Substantia nigra (tissue), 51 donors: ENCODE measurements at places on chromosomes 7 and 10.

DNA sequence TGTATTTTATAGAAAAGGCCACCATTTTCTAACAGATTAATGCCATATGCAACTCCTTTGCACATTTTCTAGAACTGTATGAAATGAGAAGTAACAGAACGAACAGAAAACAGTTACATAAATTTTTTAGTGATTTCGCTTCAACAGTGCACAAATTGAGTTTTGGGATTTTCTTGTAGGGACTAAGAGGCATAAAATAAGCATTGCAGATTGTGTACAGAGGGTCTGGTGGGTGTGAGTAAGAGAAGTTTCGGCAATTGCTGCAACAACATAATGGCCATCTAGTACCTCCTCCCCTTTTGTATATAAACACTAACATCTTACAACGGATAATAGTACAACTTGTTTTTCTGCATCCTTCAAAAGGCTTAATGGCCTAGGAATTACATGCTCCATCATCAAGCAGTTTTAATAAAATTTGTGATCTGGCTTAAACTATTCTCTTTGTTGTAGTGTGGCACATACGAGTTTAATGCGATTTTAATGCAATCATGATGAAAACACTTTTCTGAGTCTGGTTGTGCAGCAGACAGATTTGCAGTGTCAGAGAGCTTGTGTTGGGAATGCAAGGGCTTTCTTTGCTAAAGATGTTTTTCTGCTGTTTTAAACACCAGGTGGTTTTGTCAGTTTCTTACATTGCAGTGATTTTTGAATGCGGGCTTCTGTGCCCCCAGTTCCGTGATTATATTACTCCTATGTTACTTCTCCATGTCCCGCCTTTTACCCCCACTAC, 2.9 kb downstream of the GLCCI1 start:
- DNase-seq = no peak

DNA sequence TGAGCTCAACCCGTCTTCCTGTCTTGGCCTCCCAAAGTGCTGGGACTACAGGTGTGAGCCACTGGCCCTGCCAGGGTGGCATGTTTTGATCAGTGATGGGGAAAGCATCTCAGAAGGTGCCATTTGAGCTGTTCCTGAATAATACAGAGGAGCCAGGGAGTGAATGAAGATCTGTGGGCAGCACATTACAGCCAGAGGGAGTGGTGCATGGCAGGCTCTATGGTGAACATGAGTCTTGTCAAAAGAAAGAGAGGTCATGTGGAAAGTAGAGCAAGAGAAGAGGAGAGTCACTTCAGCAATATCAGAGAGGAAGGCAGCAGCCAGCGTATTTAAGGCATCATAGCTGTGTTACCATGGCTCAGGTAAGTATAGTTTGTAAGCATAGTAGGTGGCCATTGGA, 275.7 kb upstream of the LRGUK start:
- DNase-seq = no peak

- no peak for DNase-seq
Measured at GRCh38 chr10:62081341-62082270, 180.1 kb downstream of the ARID5B start.

GRCh38 chr7:16656141-16656540, 10.2 kb downstream of the BZW2 start:
- no peak for DNase-seq

GRCh38 chr10:128297709-128298378, 171.6 kb upstream of the MKI67 start:
- DNase-seq = no peak

DNA sequence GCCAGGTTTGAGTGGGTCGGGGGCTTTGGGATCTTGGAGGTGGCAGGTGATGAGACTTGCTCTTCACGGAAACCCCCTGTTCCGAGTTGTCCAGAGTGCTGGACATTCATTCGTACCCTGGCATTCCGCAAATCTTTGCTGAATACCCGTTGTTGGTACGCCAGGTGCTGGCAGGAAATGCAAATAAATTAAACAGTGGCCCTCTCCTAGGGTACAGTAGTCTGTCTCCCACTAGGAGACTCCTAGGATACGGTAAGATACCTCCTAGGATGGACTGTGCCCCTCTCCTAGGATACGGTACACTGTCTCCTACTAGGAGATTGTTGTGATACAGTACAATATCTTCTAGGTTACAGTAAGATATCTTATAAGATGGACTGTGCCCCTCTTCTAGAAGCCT, 544 bp downstream of the SEC23IP start:
- no peak for DNase-seq

- DNase-seq = no peak
Measured at GRCh38 chr10:32959006-32959920, 1.2 kb upstream of the ITGB1 start.

DNA sequence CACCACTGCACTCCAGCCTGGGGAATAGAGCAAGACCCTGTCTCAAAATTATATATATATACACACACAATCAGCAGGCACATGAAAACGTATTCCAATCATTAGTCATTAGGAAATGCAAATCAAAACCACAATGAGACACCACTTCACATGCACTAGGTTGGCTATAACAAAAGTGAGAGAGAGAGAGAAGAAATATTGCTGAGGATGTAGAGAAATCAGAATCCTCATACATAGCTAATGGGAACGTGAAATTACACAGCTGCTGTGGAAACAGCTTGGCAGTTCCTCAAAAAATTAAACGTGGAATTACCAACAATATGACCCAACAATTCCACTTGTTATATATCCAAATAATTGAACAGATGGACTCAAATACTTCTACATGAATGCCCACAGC, 43.3 kb upstream of the CNNM1 start:
- DNase-seq = no peak

DNA sequence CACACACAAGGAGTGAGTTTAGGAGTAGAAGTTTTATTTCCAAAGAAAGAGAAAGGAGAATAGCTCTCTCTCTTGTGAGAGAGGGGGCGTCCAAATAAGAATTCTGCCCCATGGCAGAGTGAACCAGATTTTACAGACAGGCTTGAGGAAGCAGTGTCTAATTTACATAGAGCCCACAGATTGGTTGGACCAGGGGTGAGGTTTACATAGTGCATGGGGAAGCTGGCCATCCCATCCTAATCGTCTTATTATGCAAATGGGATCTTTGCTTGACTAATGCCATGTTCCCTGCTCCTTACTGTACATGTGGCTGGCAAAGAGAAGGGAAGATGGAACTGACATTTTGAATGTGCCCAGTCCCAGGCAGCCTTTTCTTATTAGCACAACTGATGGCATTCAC, 60.0 kb upstream of the ACSM6 start:
- no peak for DNase-seq

DNA sequence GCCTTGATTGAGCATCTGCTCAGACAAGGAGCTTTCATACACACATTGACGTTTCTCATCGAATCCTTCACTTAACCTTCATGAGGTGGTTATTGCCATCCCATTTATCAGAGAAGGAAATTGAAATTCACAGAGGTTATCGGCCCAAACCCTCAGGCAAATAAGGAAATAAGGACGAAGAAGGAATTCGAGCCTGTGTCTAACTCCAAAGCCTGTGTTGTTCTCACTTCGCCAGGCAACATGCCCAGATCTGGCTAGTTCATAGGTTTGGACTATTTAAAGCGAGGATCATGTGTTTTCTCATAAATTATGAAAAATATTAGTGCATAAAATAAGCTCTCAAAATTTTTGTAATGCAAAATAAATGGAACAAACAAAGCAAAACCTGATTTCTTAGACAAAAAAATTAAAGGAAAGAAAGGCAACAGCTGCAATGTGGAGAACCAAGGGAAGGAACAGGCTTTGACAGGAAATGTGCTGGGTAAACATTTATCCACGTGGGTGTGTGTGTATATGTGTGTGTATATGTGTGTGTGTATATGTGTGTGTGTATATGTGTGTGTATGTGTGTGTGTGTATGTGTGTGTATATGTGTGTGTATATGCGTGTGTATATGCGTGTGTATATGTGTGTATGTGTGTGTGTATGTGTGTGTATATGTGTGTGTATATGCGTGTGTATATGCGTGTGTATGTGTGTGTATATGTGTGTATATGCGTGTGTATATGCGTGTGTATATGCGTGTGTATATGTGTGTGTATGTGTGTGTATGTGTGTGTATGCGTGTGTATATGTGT, 4.8 kb downstream of the UCN3 start:
- DNase-seq = no peak

- no peak for DNase-seq
Measured at GRCh38 chr7:142587578-142588191, 161.6 kb upstream of the PRSS1 start.

- no peak for DNase-seq
Measured at GRCh38 chr7:155191901-155192478, 105.7 kb upstream of the INSIG1 start.

- no peak for DNase-seq
Measured at GRCh38 chr7:73903321-73904218, 42.6 kb downstream of the TMEM270 start.

GRCh38 chr7:65251851-65252620, 121.6 kb upstream of the ZNF92 start:
- peak; percentile 76 for DNase-seq

- DNase-seq = no peak
Measured at GRCh38 chr7:108308903-108309302, 147.3 kb downstream of the NRCAM start.

DNA sequence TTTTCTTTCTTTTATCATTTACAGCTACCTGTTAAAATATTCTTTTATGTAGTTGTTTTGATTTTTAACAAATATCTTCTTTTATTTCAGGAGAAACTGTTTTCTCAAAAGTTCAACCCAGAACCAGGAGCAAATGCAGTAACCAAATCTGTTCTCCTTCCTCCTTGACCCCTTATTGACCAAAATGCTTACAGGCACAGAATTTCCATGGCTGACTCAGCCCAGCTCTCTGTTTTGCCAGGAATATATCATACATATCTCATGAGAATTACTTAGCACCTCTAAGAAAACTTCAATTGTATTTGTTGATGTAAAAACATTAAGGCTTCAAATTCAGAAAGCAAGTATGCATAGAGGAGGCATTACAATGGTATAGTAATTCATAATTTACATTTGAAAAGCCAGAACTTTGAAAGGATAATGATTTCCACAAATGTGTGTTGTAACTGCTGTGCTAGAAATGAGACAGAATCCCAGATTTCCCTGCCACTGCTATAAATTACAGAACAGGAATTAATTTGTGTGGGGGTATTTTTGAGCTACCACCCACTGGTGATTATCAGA, 2.2 kb downstream of the GSAP start:
- DNase-seq = no peak

DNA sequence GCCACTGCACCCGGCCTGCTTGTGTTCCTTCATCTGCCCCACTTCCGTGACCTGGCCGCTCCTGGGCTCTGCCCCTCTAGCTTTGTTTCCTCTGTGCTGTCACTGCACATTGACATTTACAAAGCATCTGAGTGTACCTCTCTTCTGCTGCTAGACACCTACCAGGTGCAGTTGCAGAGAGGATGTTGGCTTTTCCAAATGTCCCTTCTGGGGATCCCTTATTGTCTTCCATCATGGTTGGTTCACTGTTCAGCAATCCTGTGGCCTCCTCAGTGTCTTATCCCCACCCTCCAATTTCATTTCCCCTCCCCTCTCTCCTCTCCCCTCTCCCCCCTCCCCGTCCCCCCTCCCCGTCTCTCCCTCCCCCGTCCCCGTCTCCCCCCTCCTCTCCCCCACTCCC, 13.8 kb downstream of the VWA2 start:
- DNase-seq = no peak

- no peak for DNase-seq
Measured at GRCh38 chr7:37703361-37703760, 19.8 kb downstream of the GPR141 start.

GRCh38 chr7:25752154-25752553, 399.8 kb upstream of the NFE2L3 start:
- DNase-seq = no peak

GRCh38 chr7:148332191-148333186, 258.1 kb upstream of the C7orf33 start:
- DNase-seq = no peak

GRCh38 chr10:83753490-83753889, 385.8 kb upstream of the GHITM start:
- no peak for DNase-seq
